ENCODE measurements at places on chromosomes 6 and 20.
A peak's percentile ranks its signal among the peaks of the same experiment; 100 is the strongest.

- DNase-seq = no peak
These were observed 46.9 kb downstream of the MMUT start for GRCh38 chr6:49416195-49416594.

GRCh38 chr6:39182604-39183003, 46.7 kb downstream of the KCNK5 start:
- DNase-seq = no peak

DNA sequence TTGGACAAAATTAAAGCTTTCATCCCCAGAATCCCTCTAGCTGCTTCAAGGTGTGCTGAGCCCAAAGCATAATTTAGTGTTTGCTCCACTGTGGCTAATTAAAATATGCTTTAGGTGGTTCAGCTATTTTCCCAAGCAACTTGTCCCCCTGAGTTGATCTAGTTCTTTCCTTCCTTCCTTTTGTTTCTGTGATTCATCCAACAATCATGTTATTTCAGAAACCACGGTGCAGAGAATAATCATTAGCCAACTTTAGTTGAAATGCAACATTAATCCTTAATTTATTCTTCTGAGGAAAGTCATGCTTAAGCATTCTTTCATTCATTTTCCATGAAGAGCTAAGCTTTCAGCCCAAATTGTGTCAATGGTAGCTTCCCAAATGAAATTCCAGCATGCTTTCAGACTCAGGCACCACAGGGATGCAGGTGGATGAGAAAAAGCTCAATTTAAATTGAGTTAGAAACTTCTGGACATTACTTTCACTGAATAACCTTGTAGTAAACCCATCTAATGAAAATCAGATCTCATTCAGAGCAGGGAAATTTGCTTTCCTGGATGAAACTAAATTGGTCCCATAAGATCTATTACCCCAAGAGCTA, 209.0 kb upstream of the NT5E start:
- no peak for DNase-seq

- no peak for DNase-seq
These were observed 9.0 kb upstream of the NCOA6 start for GRCh38 chr20:34834459-34834893.

DNA sequence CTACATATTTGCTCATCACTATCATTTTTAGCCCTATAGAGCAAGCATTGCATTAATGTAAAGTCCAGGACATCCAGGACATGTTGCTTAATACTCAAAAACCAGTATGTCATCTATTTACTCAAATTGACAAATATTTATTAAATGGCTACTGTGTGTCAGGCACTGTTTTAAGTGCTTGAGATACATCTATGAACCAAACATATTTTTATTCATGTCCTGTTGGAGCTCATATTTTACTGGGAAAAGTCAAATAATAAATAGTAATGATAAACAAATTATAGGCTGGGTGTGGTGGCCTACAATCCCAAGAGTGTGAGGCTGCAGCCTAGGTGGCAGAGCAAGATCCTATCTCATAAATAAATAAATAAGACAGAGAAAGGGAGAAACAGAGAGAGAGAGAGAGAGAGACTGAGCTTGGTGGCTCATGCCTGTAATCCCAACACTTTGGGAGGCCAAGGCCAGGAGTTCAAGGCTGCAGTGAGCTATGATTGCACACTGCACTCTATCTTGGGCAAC, 227.9 kb downstream of the GJA1 start:
- DNase-seq = no peak

- DNase-seq = no peak
These were observed 320.5 kb downstream of the DHX35 start for GRCh38 chr20:39282619-39283092.

DNA sequence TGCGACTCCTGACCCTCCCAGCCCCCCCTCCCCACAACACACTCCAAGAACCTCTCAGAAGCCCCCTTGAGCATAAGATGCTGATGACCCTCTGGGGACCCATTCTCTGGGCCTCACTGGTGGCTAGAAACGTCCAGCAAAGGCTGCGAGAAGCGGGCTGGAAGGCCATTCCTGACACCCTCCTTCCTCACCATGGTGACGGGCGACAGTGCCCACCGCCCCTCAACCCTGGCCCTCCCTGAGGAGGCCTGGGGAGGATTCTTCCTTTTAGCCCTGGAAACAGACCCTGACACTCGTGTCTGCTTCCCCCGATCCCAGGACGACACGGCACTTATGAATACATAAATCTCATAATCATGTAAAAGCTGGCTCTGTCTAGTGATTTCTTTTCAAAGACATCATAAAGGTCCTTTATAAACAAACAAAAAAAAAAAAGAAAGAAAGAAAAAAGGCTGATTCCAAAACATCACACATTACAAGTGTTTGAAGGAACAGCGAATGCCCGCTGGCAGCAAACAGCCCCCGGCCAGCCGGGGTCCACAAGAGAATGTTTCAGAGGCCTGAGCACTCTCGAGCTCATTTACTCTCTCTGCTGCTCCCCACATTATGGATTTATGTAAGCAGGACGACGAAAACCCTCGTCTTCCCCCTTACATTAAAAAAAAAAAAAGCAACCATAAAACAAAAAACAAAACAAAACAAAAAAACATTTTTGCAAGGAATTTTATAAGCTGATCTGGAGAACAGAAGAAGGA, 40.7 kb downstream of the PREX1 start:
- DNase-seq = no peak

- DNase-seq = no peak
These were observed 107.8 kb downstream of the RNGTT start for GRCh38 chr6:88855541-88856147.

DNA sequence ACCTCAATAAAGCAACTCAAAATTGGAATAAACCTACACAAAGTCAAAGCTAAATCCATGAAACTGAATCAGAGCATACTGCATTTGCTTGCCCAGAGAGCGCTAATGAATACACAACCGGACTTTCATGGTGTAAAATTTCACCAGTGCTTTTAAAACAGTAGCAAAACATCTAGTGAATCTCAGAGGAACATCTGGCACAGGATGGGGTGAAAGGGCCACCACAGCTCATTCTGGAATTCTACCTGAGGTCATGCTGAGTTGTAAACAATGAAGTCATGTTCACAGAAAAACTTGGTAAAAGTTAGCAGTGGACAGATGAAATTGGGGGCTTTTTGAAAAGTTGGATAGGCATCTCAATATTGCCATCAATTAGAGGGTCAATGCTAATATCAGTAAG, 125.6 kb upstream of the STXBP5 start:
- no peak for DNase-seq

GRCh38 chr6:104987218-104987617, 30.3 kb downstream of the LIN28B start:
- DNase-seq = no peak

DNA sequence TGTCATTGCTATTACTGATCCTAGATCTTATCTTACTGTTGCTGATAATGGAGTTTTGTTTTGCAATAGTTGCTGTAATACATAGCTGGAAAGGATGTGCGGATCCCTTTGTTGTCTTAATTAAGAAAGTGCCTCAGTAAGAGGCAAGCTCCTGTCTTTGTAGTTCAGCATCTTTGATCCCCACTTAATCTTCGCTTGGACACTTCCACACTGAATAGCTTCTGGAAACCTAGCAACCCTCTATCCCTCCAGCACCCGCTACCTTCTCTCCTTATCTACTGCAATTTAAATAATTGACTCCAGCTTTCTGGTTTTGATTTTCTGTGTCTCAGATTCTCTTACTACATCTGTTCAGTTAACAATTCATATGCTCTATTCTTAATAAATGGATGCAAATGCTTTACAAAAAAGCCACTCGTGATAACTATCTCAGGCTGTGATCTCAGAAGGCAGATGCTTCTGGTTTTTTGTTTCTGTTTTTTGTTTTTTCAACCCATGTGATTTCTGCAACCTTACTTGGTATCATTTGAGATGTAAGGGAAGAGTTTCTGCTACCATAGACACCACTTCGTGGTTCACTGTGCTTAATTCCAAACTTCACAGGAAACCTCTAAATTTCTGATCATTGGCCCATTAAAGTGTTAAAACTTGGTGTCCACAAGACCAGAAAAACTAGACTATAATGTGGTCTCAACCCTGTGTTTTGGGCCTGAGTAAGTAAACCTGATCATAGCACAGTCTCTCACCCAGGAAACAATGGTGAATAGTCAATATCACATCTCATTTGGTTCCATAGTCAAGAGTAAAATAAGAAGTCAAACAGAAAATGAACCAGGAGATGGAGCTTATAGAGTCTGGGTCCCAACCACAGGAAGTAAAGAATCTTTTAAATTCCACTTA, 352.1 kb upstream of the SOX4 start:
- no peak for DNase-seq

DNA sequence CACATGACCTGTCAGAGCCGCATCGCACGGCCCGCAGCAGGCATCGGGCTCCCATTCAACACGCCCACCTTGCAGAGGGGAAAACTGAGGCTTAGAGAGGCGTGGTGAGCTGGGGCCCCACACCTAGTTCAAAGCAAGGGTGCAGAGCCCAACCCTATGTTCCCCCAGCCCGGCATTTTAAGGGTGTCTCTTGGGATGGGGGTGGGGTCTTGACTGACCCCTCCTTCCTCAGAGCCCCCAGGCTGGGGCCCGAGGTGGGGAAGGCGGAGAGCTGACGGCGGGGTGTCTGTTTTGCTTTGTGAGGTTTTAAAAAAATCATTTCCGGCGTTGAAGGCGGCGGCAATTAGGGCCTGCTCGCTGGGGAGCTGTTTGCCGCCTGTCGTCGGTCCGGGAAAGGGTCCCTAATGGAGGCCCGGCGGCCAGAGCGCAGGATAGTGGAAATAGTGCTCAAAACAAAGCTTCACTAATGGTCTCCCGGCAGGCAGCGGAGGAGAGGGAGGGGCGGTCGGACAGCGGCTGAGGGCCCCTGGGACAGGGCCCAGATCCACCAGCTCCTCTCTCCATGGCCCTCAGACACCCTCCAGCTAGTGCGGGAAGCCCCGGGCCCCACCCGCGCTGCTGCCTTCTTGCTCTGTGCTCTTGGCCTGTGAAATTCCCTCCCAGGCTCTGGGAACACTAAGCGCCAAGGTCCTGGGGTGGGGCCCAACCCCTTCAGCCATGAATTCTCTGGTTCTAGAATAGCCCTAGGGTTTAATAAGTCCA, 11.9 kb downstream of the VSTM2L start:
- DNase-seq = no peak

- DNase-seq = no peak
These were observed 199.2 kb downstream of the BMP2 start for GRCh38 chr20:6966721-6967120.

- DNase-seq = no peak
These were observed 19.9 kb downstream of the ROMO1 start for GRCh38 chr20:35718972-35719635.

- no peak for DNase-seq
These were observed 16.0 kb downstream of the LINC00237 start for GRCh38 chr20:21090111-21090618.

DNA sequence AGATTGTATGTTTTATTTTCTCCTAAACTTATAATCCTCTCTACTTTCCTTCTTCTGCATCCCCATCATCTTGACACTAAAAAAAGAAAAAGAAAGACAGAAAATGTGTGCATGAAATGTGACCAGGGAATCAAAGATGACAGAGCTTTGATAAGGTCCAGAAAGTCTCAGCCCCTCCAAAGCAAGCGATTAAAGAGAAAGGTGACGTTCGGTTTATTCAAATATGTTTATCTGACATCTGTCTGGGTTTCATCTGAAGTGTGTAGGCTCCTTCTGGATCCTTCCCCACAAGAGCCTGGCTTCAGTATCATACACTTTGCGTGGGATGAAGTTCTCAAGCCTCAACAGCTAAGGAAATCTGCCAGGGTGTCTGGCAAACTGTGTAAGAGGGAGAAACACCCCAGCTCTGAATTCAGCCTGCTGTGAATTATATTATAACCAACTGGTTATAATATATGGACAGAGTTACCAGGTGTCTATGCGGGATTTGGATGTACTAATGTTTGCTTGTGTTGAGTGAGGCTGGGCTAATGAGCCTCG, 263.0 kb downstream of the ZNF217 start:
- DNase-seq = no peak

DNA sequence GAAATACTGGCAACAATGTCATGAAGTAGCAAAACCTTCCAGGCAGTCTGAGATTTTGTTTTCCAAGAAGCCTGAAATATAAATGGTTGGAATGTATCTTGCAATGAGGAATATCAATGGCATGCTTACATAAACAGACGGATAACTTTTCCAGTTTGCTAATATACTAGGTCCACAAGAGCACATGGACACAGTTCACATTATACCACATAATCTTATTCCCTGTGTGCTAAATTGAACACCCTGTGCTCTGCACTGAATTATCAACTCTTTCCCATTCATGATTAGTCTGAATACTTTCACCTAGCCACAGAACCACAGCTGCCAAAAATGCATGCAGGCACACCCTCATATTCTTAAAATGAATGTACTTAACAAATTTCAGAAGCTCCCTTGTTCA, 274.3 kb downstream of the COL12A1 start:
- no peak for DNase-seq

DNA sequence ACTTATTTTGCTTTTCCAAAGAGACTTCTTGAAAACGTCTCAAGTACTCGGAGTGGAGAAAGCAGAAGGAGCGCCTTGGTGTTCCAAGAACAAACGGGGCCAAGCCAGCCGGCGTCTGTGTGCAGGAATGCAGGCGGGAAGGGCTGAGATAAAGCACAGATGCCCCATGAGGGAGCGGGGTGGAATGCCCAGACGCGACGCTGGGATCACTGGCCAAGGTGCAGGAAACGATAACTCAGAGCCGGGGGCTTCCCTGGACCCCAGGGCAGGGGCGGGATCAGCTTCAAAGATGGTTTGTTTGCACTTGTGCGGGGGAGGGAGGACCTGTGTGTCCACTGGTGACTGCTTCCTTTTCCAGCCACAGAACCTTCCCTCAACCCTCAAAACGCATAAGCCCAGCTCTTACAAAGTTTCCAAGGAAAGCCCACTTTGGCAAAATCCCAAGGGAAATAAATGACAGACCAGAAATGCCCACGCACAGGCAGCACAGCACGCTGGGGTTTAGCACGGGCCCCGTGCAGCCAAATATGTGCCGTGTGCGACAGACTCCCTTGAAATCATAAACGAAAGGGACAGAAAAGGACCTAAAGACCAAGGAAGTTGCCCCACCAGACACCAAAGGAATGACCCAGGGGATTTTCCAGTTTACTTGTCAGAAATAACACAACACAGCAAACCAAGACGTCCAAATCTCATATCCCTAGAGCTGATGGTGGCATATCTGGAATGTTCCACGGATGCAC, 113.9 kb downstream of the NFATC2 start:
- DNase-seq = no peak

DNA sequence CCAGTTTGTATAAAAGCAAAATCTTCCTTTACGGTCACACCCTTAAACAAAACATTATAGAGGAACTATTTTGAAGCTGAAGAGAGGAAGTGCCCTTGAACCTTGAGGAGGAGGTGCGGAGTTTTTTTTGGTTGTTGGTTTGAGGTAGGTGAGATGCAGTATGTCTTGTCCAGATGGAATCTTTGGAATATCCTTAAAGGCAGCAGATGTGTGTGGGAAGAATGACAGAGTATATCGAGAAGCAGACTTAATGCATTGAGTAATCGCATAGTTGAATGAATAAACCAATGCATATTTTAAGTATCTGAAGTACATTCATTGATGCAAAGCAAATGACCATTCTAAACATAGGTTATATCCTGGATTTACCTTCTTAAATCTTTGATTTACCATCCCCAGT, 49.9 kb downstream of the AIG1 start:
- no peak for DNase-seq

- DNase-seq = peak; percentile 43
These were observed 306.9 kb downstream of the DHX35 start for GRCh38 chr20:39268981-39269461.

- no peak for DNase-seq
These were observed 23.2 kb downstream of the RBCK1 start for GRCh38 chr20:431012-431904.

- DNase-seq = no peak
These were observed 879 bp downstream of the MEP1A start for GRCh38 chr6:46794068-46794467.

Data from stimulated activated CD4-positive, alpha-beta T cell treated with anti-CD3 and anti-CD28 coated beads, TNF-alpha, amount 100 ng/mL, for 24 hours (primary cell).